KG1 (cell line): ENCODE measurements at places on chromosomes 1 and 21.

DNA sequence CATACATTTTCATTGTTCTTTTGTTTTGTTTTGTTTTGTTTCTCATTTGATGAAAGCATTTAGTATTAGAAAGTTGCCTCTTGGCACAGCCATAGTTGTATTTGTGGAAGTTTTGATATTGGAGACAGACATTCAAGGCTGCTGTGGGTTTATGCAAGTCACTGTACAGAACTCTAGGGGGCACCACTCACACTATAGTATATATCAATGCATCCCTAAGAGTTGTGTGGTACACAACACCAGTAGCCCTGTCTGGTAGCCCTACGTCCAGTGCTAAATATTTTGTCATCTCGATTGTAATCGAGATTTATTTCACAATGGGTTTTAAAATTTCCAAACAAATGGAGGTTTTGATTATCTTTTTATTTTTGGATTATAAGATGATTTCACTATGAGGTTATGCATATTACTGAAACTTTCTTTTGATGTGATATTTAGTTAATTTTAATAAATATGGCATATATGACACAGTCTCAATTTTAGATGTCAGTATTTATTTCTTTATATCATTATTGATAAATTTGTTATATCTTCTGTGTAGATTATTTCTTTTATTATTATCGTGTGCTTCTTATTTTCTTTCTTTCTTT lies 112.2 kb downstream of the NR5A2 start:
- DNase-seq = no peak

DNA sequence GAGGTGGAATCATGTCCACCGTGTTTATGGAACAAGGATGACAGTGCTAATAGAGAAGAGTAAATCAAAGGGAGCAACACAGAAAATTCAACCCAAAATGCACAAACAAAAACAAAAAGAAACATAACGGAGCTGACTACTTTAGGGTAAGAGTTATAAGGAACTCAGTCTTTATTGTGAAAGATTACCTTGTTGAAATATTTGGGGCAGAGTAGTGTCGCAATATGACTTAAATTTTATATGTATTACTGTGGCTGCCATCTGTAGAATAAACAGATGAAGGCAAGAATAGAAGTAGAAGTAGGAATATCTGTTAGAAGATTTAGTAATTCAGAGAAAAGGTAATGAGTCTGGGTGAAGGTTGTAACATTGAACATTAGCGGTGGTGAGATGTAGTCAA lies 913.9 kb downstream of the BRINP3 start:
- no peak for DNase-seq

- DNase-seq = no peak
Measured at GRCh38 chr1:194104247-194104844, 917.9 kb upstream of the B3GALT2 start.

DNA sequence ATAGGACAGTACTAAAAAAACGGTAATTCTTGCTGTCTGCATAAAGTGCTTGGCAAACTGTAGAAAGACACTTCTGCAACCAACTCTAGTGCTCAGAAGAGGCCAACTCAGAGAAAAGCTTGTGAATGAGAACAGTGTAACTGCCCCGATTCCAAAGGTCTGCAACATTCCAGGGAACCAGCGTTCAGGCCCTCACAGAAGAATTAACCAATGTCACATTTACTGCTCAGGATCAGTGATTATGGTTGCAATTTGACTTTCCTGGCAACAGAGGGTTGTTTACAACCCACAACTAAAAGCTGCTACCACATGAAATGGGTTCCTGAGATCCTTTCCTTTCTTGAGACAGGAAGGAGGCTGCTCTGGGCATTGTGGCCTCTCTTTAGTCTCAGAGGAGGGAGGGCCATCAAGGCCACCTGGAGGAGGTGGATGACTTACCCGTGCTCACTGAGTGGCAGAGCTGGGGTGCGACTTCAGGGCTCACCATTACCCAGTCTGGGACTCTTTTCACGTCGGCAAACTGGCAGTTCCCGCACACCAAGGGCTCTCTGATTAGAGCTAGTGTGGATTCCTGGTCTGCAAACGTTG lies 15.3 kb downstream of the SRSF4 start:
- DNase-seq = no peak

DNA sequence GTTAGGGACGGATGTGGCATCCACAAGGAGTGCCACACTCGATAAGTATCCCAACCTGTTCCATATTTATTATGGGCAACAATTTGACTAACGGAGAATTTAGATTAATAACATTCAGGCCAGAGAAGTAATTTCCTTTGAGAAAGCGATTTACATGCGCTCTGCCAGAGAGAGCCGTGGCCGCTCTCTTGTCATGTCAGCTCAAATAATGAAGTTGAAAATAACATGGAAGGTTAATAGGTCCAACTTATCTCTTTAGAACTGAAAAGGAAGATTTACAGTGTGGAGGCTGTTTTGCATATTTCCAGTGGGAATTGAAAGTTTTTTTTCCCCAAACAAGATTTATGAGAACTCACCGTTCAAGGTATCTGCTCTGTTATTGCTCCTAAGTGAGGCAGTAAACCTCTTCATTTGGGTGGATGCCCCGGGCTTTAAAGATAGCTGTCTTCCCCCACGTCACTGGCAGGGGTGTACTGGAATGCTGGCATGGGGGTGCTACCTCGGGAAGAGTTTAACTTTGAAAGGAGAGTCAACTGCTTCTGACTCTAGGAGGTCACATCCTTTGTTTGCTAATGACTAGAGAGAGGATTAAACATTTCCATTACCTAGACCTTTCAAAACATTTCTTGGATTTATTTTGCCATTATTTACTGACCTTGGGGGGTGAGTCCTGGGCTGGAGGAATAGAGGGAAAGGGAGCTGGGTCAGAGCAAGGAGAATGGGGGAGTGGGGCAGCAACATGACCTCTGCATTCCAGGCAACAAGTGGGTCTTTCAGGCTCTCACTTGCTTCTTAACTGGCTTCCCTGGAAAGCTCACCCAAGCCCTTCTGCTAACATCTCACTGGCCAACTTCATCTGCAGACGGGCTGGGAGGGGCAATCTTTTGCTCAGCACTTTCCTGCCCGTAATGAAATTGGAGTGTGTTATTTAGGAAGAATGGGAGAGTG lies 204.2 kb downstream of the CAMTA1 start:
- DNase-seq = no peak

- no peak for DNase-seq
Measured at GRCh38 chr1:29986986-29987385, 736.4 kb downstream of the MATN1 start.

DNA sequence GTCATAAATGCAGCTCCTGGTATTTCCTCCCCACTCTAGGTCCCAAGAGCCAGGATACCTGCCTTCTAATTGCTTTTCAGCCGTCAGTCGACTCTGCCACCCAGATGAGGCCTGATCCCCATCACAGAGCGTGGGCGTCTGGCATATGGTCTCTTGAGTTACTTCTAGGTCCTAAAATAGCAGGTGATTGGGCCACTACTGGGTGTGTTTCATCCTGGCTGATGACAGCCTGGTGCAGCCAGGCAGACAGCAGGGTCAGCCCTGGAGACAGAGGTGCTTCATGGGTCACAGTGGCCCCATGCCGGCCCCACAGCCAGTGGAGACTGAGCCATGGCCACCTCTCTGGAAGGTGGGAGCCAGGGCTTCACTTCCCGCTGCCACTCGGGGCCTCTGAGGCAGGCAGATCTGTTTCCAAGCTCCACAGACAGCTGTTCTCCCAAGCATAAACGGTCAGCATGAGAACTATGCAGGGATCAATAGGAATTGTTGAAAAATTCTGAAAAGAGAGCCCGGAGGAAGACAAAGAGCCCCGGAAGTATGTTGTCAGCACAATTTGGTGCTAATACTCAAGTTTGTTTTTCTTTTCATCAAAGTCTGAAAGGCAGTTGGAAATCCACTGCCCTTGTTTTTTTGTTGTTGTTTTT lies 83.0 kb downstream of the MAN1C1 start:
- no peak for DNase-seq

- DNase-seq = no peak
Measured at GRCh38 chr1:1358433-1359271, at the start of gene MXRA8. Gene MXRA8 (minus strand): TSS chr1:1358555. CDS start chr1:1358504, 51 bp downstream.

DNA sequence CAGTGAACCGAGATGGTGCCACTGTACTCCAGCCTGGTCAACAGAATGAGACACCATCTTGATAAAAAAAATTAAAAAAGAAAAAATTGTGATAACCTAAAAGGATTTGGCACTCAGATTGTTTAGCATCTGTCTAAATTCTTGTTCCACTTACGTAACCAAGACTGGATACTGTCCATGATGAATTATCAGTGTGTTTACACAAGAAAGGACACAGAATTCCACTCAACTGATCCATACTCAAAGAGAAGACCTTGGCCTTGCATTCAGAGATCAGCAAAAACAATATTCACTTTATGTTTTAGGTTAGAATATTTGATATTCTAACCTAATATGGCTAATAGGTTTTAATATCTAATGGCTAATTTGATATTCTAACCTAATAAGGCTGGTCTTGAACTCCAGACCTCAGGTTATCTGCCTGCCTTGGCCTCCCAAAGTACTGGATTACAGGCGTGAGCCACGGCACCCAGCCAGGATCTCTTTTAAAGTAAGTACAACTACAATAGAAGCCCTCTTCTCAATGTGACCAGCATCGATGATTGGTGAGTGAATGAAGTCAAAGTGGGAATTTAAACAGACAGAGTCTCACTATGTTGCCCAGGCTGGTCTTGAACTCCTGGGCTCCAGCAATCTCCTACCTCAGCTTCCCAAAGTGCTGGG lies 43.1 kb upstream of the COX20 start:
- DNase-seq = no peak

GRCh38 chr1:21585037-21585436 lies 75.8 kb downstream of the ALPL start:
- DNase-seq = no peak

DNA sequence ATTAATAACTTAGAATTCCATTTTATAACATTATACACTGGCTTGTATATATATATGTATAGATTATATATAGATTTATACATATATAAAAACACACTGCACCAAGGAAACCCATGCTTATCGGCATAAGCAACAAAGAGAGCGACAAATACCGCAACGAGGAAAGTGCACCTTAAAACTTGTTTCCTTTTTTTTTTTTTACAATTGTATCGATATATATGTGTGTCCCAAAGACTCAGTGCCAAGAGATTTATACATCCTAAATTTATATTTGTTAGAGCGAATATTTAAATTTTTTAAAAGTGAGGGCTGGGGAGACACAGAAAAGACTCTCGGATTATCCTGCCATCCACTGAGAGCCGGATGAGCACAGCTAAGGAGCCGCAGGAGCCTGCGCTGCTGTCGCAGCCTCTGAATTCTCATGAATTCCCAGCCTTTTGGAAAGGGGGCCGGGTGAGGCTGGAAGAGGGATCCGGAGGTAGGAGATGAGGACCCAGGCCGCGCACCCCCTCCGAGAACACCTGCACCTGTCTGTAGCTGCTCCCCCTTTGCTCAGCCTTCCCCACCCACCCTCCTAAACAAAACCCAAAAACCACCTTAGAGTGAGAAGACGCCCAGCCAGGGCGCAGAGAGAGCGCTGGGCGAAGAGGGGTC lies 5.2 kb downstream of the DMRTA2 start:
- DNase-seq = no peak

DNA sequence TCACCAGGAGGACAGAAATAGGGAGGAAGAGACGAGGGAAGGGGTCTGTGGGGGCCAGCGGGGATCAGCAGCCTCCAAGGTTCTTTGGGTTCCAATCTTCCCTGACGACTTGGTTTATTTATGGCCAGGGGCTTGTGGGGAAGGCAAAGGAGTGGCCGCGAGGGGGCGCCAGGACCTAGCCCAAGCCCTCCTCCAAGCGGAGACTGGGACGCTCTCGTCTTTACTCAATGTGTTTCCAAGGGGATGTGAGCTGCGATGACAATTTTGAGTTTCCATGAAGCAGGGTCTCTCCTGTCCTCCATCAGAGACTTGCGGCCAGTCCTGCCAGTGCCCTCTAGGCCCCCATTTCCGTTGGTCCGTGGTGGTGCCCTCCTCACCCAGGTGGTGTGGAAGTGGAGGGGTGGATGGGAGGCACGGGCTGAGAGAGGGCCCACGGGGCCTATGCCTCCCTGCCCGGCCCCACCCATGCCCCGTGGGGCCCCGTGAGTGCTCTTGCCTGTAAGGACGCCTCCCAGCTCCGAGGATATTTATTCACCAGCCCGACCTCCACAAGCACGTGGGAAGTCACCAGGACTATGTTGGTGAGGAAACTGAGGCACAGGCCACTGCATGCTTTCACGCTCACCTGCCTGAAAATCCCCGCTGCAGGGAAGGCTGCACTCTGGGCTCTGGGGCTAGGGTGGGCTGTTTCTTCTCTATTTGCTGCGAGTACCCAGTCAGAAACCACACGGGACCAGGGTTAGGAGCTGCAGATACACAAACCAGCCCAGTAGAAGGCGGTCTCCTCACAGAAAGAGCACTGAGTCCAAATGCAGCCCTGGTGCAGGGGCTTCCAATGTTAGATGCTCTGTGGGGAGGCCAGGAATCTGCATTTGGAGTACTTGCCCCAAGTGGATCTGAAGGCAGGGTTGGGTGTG lies 26.5 kb downstream of the DMRTB1 start:
- DNase-seq = peak; percentile 60

- DNase-seq = no peak
Measured at GRCh38 chr1:24748191-24749121, 3.2 kb downstream of the CLIC4 start.

DNA sequence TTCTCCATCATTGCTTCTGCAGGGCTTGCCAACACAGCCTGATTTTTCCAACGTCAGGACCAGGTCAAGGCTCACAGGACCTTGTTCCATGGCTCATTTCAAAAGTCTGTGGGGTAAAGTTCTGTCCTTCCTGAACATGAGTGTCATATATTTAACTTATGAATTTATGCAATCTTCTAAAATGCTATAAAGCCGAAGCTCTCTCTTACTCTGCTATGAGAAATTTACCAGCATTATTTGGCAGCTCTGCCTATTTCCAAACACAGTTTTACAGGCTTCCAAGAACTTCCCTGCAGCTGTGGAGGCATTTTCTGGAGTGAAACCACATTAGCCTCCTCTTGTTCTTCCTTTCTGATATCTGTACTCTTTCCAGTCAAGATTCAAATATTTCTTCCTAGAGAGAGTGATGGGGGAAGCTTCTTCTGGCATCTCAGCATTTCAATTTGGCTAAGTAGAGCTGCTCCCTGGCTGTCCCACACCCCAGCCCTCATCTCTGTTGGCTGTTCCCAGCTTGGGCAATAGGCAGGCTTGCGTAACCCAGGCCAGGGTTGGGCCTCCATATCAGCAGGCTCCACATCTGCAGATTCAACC lies 15.6 kb upstream of the HMGCS2 start:
- DNase-seq = no peak

- no peak for DNase-seq
Measured at GRCh38 chr1:165467706-165468105, 22.8 kb upstream of the RXRG start.

DNA sequence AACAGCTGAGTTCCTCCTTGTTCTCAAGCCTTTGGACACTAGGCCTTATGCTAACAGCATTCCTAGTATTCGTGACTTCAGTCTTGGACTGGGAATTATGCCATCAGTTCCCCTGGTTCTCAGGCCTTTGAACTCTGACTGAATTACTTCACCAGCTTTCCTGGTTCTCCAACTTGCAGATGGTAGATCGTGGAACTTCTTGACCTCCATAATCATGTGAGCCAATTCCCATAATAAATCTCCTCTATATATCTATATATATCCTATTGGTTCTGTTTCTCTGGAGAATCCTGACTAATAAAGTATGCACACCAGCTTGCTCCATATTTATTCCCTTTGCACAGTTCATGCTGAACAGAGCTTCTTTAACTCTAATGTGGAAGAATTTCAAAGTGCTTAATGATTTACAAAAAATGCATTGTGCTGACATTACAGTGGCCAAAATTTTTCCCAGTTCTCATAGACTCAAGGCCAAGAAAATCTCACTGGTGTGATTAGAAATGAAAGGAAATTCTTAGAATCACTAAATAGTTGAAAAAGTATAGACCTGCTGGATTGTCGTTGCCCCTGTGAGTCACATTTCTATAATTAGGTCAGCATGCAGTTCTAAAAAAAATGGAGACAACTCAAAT lies 462.9 kb upstream of the ADAMTS5 start:
- no peak for DNase-seq
